ENCODE measurements at places on chromosomes 11 and 22.

DNA sequence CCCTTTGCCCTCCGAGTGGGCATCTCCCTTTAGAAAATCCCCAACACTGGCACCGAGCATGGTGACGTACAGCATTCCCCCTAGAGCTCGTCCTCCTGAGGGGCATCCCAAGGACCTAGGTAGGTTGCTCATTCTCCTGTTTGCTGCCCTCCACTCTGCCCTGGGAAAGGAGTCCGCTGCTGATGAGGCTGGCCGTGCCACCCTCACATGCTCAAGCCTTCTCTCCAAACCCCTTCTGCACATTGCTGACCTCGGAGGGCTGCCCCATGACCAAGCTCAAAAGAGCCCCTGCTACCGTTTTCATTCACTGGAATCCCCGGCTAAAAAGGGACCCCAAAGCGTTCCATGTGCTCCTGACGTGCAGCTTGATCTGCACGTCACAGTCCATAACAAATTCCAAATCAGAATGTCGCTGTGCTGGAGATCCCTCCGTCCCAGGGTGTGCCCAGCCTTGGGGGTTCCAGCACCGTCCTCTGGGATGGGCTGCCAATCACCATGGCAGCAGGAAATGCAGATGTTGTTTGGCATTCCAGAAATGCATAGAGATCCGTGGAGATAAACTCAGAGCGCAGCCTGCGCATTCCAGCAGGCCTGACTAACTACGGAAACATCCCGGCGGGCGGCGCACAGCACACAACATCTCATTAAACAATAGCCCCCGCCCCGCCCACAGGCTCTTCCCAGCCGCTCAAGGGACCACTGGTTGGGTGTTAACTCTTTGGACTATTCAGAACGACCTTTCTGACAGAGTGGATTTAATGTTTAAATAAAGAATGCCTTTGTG lies 26.3 kb upstream of the GNB1L start:
- peak; percentile 81 for DNase-seq

DNA sequence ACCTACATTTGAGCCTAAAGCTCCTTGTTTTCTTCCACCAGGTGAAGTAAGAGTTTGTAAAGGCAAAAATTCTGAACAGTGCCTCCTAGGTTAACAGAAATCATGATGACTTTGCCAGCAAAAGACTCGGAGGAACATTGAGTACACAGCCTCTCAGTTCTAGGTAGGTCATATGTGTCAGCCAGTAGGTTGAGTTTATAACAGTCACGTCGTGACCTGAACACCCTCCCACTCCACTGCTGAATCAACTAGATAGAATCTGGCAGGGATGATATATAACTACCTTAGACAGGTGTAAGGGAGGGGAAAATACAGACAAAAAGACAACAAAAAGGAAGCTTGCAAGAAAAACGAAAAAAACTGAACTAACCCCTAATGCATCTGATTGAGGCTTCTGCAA lies 12.8 kb upstream of the ASPHD2 start:
- no peak for DNase-seq

- DNase-seq: no peak
These were observed 25.8 kb downstream of the KCNC1 start for GRCh38 chr11:17760102-17761029.

DNA sequence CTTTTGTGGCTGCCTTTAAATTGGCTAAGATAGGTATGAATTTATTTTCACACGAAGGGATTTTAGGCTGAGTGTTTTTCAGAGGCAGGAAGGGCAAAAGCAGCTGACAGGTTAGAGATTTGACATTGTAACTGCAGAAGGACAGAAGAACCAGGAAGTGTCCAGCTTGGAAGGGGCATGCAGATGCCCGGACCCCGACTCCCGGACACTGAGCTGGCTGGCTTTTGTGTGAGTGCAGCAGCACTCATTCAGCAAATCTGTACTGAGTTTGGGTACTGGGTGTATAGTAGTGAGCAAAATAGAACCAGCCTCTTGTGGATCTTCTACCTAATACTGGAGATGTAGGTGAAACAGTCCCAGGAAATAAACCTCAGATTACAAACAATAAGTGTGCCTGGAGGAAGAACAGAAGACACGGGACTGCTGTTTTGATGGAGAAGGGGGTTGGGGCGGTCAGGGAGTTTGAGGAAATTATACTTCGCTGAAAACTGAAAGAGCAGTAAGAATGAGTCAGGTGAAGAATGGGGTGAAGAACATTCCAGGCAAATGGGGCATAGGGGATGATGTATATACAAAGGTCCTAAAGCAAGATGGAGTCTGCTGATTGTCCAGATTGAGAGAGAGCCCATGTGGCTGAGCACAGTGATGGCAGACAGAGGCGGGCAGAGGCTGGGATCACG lies 64.6 kb downstream of the PPFIBP2 start:
- no peak for DNase-seq

- DNase-seq: no peak
These were observed 57.3 kb upstream of the CEP295 start for GRCh38 chr11:93604008-93604660.

DNA sequence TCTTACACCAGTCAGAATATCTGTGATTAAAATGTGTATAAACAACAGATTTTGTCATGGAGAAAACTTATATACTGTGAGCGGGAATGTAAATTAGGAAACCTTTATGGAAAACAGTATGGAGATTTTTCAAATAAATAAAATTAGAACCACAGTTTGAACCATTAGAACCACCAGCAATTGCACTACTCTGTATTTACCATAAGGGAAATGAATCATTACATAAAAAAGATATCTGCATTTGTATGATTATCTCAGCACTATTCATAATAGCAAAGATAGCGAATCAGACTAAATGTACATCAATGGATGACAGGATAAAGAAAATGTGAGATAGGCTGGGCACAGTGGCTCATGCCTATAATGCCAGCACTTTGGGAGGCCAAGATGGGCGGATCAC lies 7.4 kb upstream of the OR52N4 start:
- no peak for DNase-seq

DNA sequence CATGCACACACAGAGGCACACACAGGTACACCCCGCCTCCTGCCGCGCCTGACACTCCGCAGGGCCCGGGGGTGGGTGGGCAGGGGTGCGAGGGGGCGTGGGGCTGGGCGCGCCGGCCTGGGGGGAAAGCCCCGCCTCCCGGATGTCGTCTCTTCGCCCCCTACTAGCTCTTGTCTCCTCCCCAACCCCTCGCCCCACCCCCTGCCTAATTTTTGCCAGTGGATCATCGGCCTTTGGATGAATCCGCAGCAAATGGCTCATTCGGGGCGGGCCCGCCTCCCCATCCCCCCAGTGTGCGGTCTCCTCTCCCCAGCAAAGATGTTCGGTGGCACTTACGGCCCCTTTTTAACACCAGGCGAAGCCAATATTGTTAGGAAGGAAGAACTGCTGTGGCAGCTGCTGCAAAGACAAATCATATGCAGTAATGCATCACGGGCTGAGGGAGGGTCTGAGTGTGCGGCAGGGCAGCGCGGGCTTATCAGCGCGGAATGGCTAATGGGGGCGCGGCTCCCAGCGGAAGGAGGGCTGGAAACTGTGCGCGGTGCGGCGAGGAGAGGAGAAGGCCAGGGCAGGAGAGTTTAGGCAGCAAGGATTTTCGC lies 13.4 kb upstream of the NECTIN1 start:
- no peak for DNase-seq

GRCh38 chr11:103609117-103610066 lies 427.0 kb upstream of the DDI1 start:
- no peak for DNase-seq

GRCh38 chr11:112566124-112566523 lies 305.5 kb upstream of the PLET1 start:
- DNase-seq: no peak

DNA sequence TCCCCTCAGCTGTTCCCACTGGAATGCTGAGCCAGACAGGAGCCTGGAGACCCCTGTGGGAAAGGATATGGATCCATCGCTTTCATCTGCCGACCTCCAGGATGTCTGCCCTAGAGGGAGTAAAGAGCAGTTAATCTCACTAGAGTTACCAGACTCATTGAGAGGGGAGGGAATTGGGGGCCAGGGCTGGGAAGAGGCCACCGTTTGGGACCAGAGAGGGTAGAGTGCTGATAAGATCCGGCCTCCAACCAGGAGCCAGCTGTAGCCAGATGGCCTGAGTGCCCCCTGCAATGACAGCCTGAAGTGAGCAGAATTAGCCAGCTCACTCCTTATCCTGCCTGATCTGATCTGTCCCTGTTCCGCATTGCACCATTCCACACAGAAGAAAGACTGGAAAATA lies 3.7 kb upstream of the APLNR start:
- no peak for DNase-seq

- DNase-seq: no peak
These were observed 105.8 kb downstream of the SERGEF start for GRCh38 chr11:17907046-17907445.

GRCh38 chr11:12245549-12246016 lies 131.8 kb upstream of the PARVA start:
- DNase-seq: no peak

GRCh38 chr11:79342686-79343085 lies 98.1 kb downstream of the TENM4 start:
- DNase-seq: no peak

- no peak for DNase-seq
These were observed 982.7 kb downstream of the OPCML start for GRCh38 chr11:132549561-132549960.

- no peak for DNase-seq
These were observed 29.8 kb upstream of the TMEM135 start for GRCh38 chr11:87007963-87008362.

DNA sequence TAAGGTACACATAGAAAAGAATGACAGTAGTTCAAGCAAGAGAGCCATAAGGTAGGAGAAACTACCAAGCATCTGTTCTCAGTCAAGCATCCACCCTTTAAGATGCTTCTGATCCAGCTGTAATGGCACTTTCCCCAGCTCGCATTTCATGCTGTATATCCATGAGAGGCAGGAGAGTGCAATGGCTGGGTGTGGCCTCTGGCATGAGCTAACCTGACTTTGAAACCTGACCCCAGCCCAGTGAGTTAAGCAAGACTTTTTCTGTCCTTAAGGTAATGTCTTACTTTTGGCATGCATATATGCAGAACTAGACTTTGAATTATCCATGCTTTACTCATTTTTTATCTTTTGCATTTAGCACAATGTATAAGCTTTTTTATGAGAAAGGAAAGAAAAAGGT lies 79.8 kb upstream of the CNTN5 start:
- no peak for DNase-seq

DNA sequence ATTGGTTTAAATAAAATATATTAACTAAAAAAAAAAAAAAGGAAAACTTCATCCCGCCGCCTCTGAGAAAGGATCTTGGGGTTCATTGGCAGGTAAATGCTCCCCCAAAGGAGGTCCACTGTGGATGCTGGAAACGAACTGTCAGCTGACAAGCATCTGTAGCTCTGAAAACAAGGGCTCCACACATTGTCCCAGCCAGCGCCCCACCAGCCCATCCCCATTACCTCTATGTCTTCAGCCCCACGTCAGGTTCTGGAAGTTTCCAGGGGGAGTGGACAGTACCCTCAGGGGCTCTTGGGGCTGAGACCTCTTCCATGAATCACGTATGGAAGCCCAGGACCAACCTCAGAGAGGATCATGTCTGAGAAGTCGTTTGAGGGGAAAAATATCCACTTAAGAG lies 66.4 kb upstream of the WNT7B start:
- DNase-seq: no peak

GRCh38 chr22:22847241-22847640 lies 40.4 kb upstream of the IGLL5 start:
- no peak for DNase-seq

GRCh38 chr22:21734540-21735199 lies 924 bp downstream of the YPEL1 start:
- no peak for DNase-seq

- DNase-seq: no peak
These were observed 21.7 kb upstream of the KIAA0930 start for GRCh38 chr22:45262195-45262930.

GRCh38 chr11:103888541-103888951 lies 147.9 kb upstream of the DDI1 start:
- DNase-seq: no peak

DNA sequence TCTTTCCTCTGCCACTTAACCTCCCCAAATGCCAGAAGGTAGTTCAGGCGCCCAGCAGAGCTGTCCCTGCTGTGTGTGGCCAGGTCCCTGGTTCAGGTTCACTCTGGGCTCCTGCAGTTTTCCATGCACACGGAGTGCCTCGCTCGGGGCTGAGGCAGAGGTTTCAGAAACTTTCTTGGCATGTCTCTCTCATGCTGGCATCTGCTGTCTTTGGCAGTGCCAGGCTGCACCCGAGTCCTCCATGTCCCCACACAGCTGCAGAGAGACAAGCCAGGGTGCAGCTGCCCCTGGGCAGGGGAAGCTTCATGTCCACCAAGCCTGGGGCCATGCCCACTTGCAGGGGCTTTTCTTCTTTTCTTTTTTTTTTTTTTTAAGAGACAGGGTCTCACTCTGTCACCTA lies 7.0 kb upstream of the NEFH start:
- DNase-seq: no peak

- peak; percentile 88 for DNase-seq
These were observed 7.2 kb downstream of the ARSA start for GRCh38 chr22:50620593-50621355.

DNA sequence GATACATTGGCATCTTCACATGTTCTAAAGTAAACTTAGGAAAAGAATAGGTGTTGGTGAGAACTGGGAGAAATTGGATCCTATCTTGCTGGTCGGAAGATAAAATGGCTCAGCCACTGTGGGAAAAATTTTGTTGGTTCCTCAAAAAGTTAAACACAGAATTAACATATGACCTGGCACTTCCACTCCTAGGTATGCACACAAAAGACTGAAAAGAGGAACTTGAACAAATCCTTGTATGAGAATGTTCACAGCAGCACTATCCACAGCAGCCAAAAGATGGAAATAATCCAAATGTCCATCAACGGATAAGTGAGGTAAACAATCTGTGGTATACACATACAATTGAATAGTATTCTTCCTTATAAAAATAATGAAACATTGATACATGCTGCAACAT lies 4.8 kb upstream of the TPH1 start:
- DNase-seq: no peak

- DNase-seq: no peak
These were observed 827 bp upstream of the MUC2 start for GRCh38 chr11:1073851-1074243.

GRCh38 chr11:12523180-12523924 lies 146.0 kb downstream of the PARVA start:
- no peak for DNase-seq

- DNase-seq: no peak
These were observed 19.4 kb downstream of the PTPN5 start for GRCh38 chr11:18772211-18772610.

DNA sequence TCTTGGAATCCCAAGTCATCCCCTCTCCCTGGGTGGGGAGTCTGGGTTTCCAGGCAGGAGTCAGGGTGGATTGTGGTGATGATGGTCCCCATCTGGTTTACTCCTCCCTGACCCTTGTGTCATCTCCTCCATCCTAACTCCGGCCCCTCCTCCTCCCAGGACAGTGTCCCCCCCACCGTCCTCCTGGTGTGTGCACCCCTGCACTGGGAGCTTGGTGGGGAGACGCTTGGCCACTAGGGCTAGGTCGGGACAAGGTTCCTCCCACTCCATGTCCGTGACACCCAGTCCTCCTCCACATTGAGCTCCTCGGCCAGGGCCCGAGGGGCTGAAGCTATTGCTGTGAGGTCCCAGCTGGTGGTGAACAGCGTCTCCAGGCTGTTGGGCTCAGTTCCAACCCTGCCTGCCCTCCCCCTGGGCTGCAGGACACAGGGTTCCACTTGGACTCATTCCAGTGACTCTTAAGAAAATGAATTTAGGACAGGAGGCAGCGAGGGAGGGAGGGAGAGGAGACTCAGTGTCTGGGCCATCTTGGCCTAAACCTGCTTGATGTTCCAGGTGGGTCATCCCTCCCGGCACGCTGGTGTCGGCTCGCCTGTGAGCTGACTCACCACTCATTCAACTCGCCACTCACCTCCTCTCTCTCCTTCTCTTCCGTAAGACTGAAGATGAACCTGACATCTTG lies 433.2 kb downstream of the TBC1D22A start:
- DNase-seq: no peak
